ENCODE measurements at places on chromosomes 11 and 22. TPM values are rescaled to one million over a fixed set of nuclear protein-coding genes. Genes with fewer than 3 reads are reported as not detected.

- peak overlapping the region; percentile 90 for H3K27ac ChIP-seq
- no peaks in the 10 kb centered on the region for H3K27me3 ChIP-seq
- no peak overlapping the region for H3K4me3 ChIP-seq
- DNase-seq, result no peak
These were observed 12.9 kb downstream of the KIAA0930 start for GRCh38 chr22:45227645-45228400.

GRCh38 chr22:47695176-47695575 is 932.7 kb downstream of the TBC1D22A start:
- H3K36me3 ChIP-seq, result no peaks in the 10 kb centered on the region
- DNase-seq, result no peak
- H3K4me1 ChIP-seq, result no peaks in the 10 kb centered on the region
- H3K27ac ChIP-seq, result no peak overlapping the region
- H3K4me3 ChIP-seq, result no peak overlapping the region

DNA sequence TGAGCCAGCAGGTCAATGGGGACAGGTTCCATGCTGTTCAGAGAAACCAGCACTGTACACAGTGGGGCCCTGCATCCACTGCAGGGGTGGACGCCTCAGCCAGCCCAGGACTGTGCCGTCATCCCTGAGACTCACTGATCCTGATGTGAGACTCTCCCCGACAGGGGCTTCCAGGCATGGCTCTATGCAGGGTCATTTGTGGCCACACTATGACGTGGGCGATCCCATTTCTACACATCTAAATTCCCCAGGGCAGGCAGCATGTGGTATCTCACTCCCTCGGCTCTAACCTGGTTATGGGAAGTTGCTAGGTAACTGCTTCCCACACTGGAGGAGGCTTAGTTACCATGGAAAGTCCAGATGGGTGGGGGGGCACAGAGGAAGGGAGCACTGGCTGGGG is 14.2 kb upstream of the FAM83F start:
- H3K27ac ChIP-seq, result no peak overlapping the region
- no peaks in the 10 kb centered on the region for H3K27me3 ChIP-seq
- DNase-seq, result no peak
- no peaks in the 10 kb centered on the region for H3K4me1 ChIP-seq

DNA sequence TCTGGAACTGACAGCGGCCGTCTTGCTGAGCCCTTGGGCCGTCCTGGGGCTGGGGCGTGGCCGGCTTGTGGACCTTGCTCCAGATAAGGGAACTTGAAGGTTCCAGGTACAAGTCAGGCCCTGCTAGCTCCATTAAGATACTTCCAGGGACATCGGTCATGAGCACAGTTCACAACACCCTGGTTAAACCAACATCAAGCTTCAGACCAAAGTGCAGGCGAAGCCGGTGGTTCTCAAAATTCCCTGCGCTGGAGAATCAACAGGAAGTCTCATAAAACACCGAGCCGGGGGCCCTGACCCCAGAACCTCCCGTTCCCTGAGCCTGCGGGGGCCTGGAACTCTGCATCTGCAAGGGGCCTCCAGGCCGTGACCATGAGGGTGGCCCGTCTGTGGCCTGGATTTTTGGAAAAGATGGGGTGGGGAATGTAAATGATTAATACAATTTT is 1043.8 kb downstream of the BRD1 start:
- H3K4me1 ChIP-seq, result no peaks in the 10 kb centered on the region
- no peak overlapping the region for H3K4me3 ChIP-seq
- H3K27ac ChIP-seq, result no peak overlapping the region
- H3K36me3 ChIP-seq, result no peaks in the 10 kb centered on the region
- H3K27me3 ChIP-seq, result no peaks in the 10 kb centered on the region

- H3K4me1 ChIP-seq, result no peaks in the 10 kb centered on the region
- peaks cover 16% of the 10 kb centered on the region for H3K36me3 ChIP-seq
- no peaks in the 10 kb centered on the region for H3K27me3 ChIP-seq
- no peak overlapping the region for H3K27ac ChIP-seq
- no peak overlapping the region for H3K4me3 ChIP-seq
These were observed 15.0 kb downstream of the UBE2L6 start for GRCh38 chr11:57552479-57552878.

- no peaks in the 10 kb centered on the region for H3K36me3 ChIP-seq
- H3K27me3 ChIP-seq, result no peaks in the 10 kb centered on the region
- no peak overlapping the region for H3K4me3 ChIP-seq
- DNase-seq, result no peak
These were observed 8.1 kb downstream of the SSTR3 start for GRCh38 chr22:37204045-37204655.

- H3K27me3 ChIP-seq, result no peaks in the 10 kb centered on the region
- no peak overlapping the region for H3K27ac ChIP-seq
- H3K4me1 ChIP-seq, result peaks cover 24% of the 10 kb centered on the region
These were observed 43.6 kb upstream of the OR4B1 start for GRCh38 chr11:48172818-48173609.

- no peaks in the 10 kb centered on the region for H3K36me3 ChIP-seq
- DNase-seq, result no peak
- no peak overlapping the region for H3K27ac ChIP-seq
- no peak overlapping the region for H3K4me3 ChIP-seq
These were observed 17.1 kb upstream of the SYTL2 start for GRCh38 chr11:85827748-85828639.

- no peak for DNase-seq
- H3K27ac ChIP-seq, result no peak overlapping the region
- peaks cover 4% of the 10 kb centered on the region for H3K27me3 ChIP-seq
- peaks cover 7% of the 10 kb centered on the region for H3K4me1 ChIP-seq
These were observed 6.5 kb downstream of the GAL3ST3 start for GRCh38 chr11:66042227-66042995.

- no peak for DNase-seq
- no peaks in the 10 kb centered on the region for H3K36me3 ChIP-seq
- no peak overlapping the region for H3K4me3 ChIP-seq
- no peak overlapping the region for H3K27ac ChIP-seq
- no peaks in the 10 kb centered on the region for H3K27me3 ChIP-seq
- no peaks in the 10 kb centered on the region for H3K4me1 ChIP-seq
These were observed 60.7 kb downstream of the STK33 start for GRCh38 chr11:8533332-8533731.

DNA sequence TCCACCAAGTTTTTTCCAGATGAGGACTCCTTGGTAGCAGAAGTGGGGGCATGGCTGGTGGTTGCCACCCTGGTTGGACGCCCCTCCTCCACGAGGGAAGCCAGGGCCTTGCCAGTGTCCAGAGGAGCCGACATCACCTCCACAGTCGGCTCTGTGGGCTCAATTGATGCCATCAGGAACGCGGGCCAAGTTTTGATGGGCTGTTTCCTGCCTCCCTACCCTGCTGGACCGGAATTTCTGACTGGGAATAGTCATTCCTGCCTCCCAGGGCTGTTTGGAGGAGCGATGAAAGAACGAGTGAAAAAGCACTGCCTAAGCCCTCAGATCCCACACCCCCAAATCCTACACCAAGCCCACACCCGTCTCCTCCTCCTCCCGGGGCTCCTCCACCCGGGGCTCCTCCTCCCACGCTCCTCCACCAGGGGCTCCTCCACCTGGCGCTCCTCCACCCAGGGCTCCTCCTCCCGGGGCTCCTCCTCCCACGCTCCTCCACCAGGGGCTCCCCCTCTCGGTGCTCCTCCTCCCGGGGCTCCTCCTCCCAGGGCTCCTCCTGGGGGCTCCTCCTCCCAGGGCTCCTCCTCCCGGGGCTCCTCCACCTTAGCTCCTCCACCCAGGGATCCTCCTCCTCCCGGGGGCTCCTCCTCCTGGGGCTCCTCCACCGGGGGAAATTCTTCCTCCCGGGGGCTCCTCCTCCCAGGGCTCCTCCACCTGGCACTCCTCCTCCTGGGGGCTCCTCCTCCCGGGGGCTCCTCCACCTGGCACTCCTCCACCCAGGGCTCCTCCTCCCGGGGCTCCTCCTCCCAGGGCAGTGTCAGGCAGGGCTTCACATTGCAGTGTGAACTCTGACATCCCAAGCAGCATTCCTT is 10.0 kb upstream of the PRR5 start:
- no peak overlapping the region for H3K4me3 ChIP-seq
- no peaks in the 10 kb centered on the region for H3K4me1 ChIP-seq
- H3K36me3 ChIP-seq, result no peaks in the 10 kb centered on the region

DNA sequence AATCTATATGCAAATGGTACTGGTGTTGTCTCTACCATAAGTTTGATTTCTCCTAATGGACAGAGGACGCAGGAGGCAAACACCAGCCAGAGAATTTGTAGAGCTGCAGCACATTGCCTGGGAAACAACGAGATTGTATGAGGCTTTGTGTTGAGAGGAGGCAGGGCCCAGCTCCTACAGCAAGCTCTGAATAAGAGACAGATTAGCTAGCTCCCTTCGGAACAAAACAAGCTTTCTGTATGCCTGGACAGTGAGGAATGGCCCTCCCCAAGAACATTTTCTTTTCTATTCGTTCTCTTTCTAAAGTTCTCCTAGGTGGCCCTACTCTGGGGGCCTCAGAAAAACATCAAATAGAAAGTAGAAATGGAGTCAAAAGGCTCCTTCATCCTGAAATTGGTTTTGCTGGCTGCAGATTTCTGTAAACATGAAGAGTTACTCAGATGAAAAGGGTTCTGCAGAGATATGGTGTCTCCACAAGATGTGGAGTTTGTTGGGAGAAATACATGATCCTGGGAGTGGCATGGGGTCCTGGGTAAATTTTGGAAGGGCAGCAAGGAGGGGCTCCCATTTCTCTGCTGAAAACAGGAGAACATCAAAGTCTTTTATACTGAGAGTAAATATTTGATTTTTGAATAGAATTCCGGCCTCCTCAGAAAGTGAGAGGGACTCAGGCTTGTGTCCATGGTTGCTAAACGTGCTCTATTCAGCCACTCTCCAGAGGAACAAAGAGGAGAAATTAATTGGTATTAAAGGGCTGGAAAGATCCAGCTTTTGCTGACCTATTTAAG is 6.8 kb upstream of the HEPACAM start:
- no peaks in the 10 kb centered on the region for H3K36me3 ChIP-seq
- no peaks in the 10 kb centered on the region for H3K27me3 ChIP-seq
- peaks cover 3% of the 10 kb centered on the region for H3K4me1 ChIP-seq
- H3K4me3 ChIP-seq, result no peak overlapping the region
- no peak for DNase-seq

MCM5 gene
- total RNA-seq, result 25.3 TPM

MPPED2 gene
- total RNA-seq, result 11.5 TPM

AIP gene
- 89.8 TPM for total RNA-seq

PKNOX2 gene
- total RNA-seq, result 7.2 TPM

NDUFC2 gene
- total RNA-seq, result 76.8 TPM

PAMR1 gene
- total RNA-seq, result 6.9 TPM

LAYN gene
- total RNA-seq, result 20.1 TPM

ZNF280A gene
- not detected for total RNA-seq

Measured in tibial nerve (tissue), 4 donors.